ENCODE measurements at places on chromosomes 1 and 21.

GRCh38 chr1:182917378-182917777 is 35.6 kb downstream of the SHCBP1L start:
- no peak overlapping the region for H3K27ac ChIP-seq
- H3K4me3 ChIP-seq, result no peak overlapping the region
- no peak for DNase-seq
- no peaks in the 10 kb centered on the region for H3K27me3 ChIP-seq
- H3K36me3 ChIP-seq, result no peaks in the 10 kb centered on the region

- peaks cover 8% of the 10 kb centered on the region for H3K4me1 ChIP-seq
- no peaks in the 10 kb centered on the region for H3K27me3 ChIP-seq
Observed at GRCh38 chr1:26922901-26923300, 1.4 kb downstream of the NUDC start.

DNA sequence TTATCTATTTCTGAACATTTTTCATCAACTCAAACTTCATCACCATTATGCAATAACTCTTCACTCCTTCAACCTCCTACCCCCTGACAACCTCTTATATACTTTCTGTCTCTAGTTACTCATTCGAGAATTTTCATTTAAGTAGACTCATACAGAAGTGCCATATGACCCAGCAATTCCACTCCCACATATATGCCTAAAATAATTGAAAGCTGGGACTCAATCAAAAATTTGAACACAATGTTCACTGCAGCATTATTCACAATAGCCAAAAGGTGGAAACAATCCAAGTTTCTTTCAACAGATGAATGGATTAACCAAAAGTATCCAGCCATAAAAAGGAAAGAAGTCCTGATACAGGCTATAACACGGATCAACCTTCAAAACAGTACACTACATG is 24.1 kb downstream of the COL11A1 start:
- no peak overlapping the region for H3K4me3 ChIP-seq
- no peaks in the 10 kb centered on the region for H3K36me3 ChIP-seq
- H3K27me3 ChIP-seq, result no peaks in the 10 kb centered on the region
- no peaks in the 10 kb centered on the region for H3K4me1 ChIP-seq

GRCh38 chr1:17465228-17465627 is 25.8 kb upstream of the RCC2 start:
- no peak overlapping the region for H3K4me3 ChIP-seq
- DNase-seq, result no peak
- H3K27ac ChIP-seq, result no peak overlapping the region
- H3K4me1 ChIP-seq, result no peaks in the 10 kb centered on the region
- no peaks in the 10 kb centered on the region for H3K27me3 ChIP-seq

GRCh38 chr1:47179017-47179987 is 10.5 kb downstream of the PDZK1IP1 start:
- peak overlapping the region; percentile 3 for H3K4me3 ChIP-seq
- H3K4me1 ChIP-seq, result peaks cover 6% of the 10 kb centered on the region
- no peak overlapping the region for H3K27ac ChIP-seq
- peak; percentile 83 for DNase-seq
- H3K27me3 ChIP-seq, result peaks cover 4% of the 10 kb centered on the region

DNA sequence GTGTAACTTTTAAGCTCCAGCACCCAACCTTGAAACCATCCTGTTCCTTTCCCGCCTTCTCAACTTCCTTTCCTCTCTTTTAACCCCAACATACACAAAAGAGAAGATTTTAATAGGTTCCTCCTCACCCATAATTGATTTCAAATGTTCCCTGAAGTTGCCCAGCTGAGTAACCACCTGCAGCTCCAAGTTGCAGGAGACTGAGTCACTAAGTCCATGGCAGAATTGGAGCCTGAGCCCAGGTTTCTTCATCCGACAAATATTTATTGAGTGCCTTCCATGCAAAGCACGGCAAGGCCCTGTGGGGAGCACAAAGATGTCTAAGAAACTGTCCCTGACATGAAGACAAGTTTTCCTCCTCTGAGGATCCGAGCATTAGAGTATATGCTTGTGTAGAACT is 97.7 kb downstream of the PAPPA2 start:
- no peaks in the 10 kb centered on the region for H3K36me3 ChIP-seq
- H3K27me3 ChIP-seq, result no peaks in the 10 kb centered on the region
- H3K4me3 ChIP-seq, result no peak overlapping the region
- H3K27ac ChIP-seq, result no peak overlapping the region
- no peaks in the 10 kb centered on the region for H3K4me1 ChIP-seq
- DNase-seq, result no peak

- peaks cover 27% of the 10 kb centered on the region for H3K4me1 ChIP-seq
- no peak for DNase-seq
- peaks cover 72% of the 10 kb centered on the region for H3K36me3 ChIP-seq
- H3K27me3 ChIP-seq, result no peaks in the 10 kb centered on the region
Observed at GRCh38 chr1:230857077-230857476, 11.2 kb downstream of the C1orf198 start.

- peak within 1 kb of the TSS; percentile 94 for H3K4me3 ChIP-seq
- DNase-seq, result peak; percentile 62
- H3K36me3 ChIP-seq, result peaks cover 3% of the 10 kb centered on the region
- peak within 1 kb of the TSS; percentile 77 for H3K27ac ChIP-seq
- H3K27me3 ChIP-seq, result no peaks in the 10 kb centered on the region
- peaks cover 19% of the 10 kb centered on the region for H3K4me1 ChIP-seq
Observed at GRCh38 chr1:154607609-154608396, at the start of gene ADAR. Gene ADAR, minus strand, starts transcription at chr1:154608186. Its CDS starts 180 bp downstream, at chr1:154608006.

DNA sequence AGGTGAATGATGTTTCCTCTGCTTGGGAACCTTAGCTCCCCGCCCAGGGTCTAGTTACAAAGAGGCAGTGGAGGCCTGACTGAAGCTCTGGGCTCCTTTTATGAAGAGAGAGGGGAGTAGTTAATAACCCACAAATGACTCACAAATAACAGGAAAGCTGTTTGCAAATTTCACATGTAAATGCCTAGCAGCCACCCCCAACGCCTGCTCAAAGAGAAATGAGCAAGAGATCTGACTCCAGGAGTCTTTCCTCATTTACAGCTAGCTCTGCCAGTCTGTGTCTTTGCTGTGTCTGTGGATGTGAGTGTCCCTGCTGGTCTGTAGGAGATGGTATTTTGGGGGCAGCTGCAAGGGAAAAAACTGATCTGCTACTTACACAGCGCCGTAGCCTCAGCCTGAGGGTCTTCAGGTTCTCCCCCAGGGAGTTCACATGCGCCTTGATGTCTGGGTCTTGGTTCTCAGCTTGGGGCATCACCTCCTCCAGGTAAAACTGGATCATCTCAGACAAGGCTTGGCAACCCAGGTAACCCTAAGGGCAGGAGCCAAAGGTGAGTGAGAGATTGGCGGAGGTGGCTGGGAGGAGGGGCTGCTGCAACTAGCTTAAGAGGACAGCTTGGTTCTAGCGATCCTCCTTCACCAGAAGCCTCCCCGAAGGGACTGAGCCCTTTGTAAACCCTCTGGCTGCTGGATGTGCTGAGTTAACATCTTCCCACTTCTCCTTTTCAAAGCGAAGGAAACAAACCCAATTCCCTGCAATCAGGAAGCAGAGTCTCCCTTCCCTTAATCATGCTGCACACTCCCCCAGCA is at the start of gene IL19:
IL19 (plus strand) TSS at position 243 of the 807 bp plus-strand sequence. CDS start 65,890 bp downstream, outside the sequence.
- H3K27me3 ChIP-seq, result no peaks in the 10 kb centered on the region
- no peak for DNase-seq
- H3K4me3 ChIP-seq, result no peak within 1 kb of the TSS
- H3K4me1 ChIP-seq, result peaks cover 4% of the 10 kb centered on the region

- no peak for DNase-seq
- H3K27ac ChIP-seq, result no peak overlapping the region
- H3K4me1 ChIP-seq, result no peaks in the 10 kb centered on the region
- no peak overlapping the region for H3K4me3 ChIP-seq
- no peaks in the 10 kb centered on the region for H3K36me3 ChIP-seq
Observed at GRCh38 chr1:176853503-176853902, 311.0 kb downstream of the ASTN1 start.

DNA sequence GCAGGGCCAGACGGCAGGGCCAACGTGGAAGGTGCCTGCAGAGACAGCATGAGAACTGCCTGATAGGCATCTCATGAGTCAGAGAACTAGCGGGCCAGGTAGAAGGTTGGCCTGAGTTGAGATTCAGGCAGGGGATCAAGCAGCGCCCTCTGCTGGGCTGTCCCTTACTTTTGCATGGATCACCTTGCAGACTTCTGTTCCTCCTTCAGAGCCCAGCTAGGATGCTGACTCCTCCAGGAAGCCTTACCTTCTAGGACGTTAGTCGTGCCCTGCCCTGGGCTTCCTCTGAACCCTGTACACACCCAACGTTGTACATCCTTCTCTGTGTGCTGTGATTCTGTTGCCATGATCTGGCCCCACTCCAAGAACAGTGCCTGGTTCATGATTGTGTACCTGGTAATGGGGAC is 231.3 kb upstream of the VAMP3 start:
- H3K36me3 ChIP-seq, result no peaks in the 10 kb centered on the region
- H3K4me1 ChIP-seq, result no peaks in the 10 kb centered on the region
- DNase-seq, result peak; percentile 46
- no peaks in the 10 kb centered on the region for H3K27me3 ChIP-seq
- no peak overlapping the region for H3K27ac ChIP-seq
